ENCODE measurements at places on chromosomes 6 and 20.
A peak's percentile ranks its signal among the peaks of the same experiment; 100 is the strongest.

DNA sequence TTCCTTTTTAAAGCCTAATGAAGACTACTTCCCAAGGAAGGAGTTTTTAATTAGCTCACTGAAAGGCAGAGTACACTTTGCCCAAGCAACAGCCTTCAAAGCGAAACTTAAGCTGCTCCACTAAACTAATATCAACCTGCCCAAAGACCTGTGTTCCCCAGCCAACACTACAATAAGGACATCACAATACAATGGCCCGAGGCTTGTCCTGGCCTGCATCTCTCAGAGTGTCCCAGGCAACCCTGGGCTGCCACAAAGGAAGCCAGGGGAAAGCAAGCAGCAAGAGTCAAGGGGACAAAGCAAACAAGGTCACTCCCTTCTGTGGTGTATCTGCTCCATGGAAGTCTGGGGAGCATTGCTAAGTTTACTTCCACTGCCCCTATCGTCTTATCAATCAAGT is 52.3 kb downstream of the PIGU start:
- DNase-seq = no peak
- no peaks in the 10 kb centered on the region for H3K27me3 ChIP-seq
- no peak overlapping the region for H3K27ac ChIP-seq
- H3K4me1 ChIP-seq = peaks cover 24% of the 10 kb centered on the region

GRCh38 chr6:129908356-129908755 is 47.2 kb upstream of the TMEM244 start:
- no peak overlapping the region for H3K27ac ChIP-seq
- no peaks in the 10 kb centered on the region for H3K27me3 ChIP-seq
- H3K4me1 ChIP-seq = peaks cover 10% of the 10 kb centered on the region
- H3K4me3 ChIP-seq = no peak overlapping the region
- DNase-seq = no peak

- peak; percentile 41 for DNase-seq
- H3K36me3 ChIP-seq = no peaks in the 10 kb centered on the region
- H3K4me3 ChIP-seq = no peak overlapping the region
Observed at GRCh38 chr6:85389151-85389797, 60.6 kb upstream of the NT5E start.

DNA sequence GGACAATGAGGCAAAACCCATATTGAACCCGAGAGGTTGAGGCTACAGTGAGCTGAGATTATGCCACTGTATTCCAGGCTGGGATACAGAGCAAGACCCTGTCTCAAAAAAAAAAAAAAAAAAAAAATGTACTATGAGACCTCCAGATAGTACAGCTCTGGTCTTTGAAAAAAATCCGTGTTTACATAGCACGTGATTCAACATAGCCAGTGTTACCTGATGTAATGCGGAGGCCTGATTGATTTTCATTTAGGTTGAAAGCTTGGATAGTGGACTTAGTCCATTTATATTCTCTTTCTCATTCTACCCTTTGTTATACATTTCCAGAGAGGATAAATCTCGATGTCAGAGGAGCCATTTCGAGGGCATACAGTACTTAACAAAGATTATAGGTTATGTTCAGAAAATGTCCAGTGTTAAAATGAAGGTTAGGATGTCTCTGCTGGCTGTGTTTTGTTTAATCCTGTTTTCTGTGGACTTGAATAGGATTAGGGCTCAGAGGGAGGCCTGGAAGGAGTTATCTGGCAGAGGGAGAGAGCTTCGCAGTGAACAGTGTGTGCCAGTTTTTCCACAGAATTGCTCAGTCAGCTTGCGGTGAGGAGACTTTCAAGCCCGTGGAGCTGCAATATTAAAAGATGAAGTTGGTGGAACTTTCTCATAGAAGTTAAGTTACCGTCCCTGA is 33.9 kb upstream of the BCLAF1 start:
- no peaks in the 10 kb centered on the region for H3K4me1 ChIP-seq
- no peaks in the 10 kb centered on the region for H3K36me3 ChIP-seq
- no peaks in the 10 kb centered on the region for H3K27me3 ChIP-seq

- H3K4me1 ChIP-seq = peaks cover 52% of the 10 kb centered on the region
- H3K36me3 ChIP-seq = peaks cover 75% of the 10 kb centered on the region
- H3K27me3 ChIP-seq = no peaks in the 10 kb centered on the region
- peak overlapping the region; percentile 80 for H3K27ac ChIP-seq
- no peak overlapping the region for H3K4me3 ChIP-seq
- DNase-seq = no peak
Observed at GRCh38 chr20:49824206-49824605, 11.6 kb downstream of the SLC9A8 start.

DNA sequence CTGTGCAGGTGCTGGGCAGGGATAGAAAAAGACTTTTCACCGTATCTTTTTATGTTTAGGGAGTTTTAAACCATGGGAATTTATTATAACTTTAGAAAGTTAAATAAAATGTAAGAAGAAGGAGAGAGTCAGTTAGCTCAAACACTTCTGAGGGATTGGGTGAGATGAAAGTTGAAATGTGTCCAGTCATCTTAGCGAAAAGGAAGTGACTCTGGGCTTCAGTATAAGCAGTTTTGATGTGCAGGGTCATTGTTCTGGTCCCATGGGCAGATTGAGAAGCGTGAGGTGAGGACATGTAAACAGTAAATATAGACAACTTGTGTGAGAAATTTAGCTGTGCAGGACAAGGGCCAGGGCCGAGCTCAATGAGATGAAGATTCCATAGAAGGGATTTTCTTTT is 66.9 kb downstream of the TOX2 start:
- H3K4me1 ChIP-seq = peaks cover 35% of the 10 kb centered on the region
- H3K27ac ChIP-seq = no peak overlapping the region
- H3K27me3 ChIP-seq = no peaks in the 10 kb centered on the region
- no peaks in the 10 kb centered on the region for H3K36me3 ChIP-seq

DNA sequence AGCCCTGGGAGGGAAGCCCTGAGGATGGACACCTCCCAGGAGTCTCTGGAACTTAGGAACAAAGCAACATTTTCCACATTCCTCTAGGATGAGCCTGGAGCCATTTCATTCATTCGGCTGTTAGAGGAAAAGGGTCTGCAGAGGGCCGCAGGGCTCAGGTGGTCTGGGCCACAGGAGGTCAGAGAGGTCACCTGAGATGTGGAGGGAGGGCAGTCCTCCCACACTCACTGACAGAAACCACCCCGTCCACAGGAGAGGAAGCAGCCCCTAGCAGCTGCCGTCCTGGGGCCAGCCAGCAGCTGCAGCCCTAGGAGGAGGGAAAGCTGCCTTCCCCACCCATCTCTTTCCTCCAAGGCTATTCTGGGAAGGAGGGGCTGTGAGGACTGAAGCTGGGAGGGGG is 207.0 kb downstream of the CDC5L start:
- H3K27ac ChIP-seq = no peak overlapping the region
- DNase-seq = no peak

DNA sequence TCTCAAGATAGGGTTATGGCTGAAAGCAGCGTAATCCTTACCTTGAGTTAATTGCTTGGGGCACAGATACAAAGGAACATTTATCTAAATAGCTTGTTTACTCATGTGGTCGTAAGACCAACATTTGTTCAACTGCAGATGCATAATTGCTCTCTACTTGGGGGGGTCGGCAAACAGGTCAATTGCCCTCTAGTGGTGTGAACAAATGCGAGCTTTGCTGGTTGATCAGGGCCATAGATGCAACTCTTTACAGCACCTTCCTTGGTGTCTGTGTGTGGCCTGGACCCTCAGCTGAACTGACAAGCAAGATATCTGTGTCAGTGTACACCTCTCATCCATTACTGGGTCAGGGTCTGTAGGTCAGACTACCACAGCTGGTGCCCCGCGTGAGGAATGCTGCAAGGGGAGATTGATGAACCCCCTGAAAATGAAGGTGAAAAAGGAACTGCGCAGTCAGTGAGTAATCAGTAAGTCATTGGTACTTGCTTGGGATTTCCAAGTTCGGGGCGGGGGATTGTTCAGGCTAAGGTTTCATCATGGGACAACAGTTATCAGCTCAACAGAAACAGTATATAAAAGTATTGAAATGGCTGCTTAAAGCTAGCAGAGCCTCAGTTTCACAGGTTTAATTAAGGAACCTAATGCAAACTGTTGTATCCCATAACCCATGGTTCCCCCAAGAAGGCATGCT is 24.0 kb downstream of the HLA-DPA1 start:
- no peaks in the 10 kb centered on the region for H3K36me3 ChIP-seq
- peaks cover 56% of the 10 kb centered on the region for H3K27me3 ChIP-seq
- no peak overlapping the region for H3K27ac ChIP-seq

GRCh38 chr6:165390475-165390874 is 81.1 kb upstream of the C6orf118 start:
- no peak overlapping the region for H3K27ac ChIP-seq
- H3K4me1 ChIP-seq = no peaks in the 10 kb centered on the region
- H3K27me3 ChIP-seq = no peaks in the 10 kb centered on the region
- DNase-seq = no peak
- no peaks in the 10 kb centered on the region for H3K36me3 ChIP-seq
- no peak overlapping the region for H3K4me3 ChIP-seq

DNA sequence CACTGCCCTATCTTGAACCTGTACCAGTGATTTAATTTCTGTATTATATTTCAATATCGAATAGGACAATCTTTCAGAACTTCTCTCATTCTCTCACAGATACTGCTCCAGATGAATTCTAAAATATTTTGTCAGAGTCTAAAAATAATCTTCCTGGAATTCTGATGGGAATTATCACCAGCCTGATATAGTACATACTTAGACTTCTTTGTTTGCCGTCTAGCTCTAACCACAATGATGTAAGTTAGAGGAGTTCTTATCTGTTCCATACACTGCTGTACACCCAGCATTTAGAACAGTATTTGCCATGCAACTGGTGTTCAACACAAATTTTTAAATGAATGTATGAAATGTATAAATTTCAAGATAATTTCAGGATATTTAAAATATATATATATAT is 1.3 kb upstream of the HUS1B start:
- peaks cover 61% of the 10 kb centered on the region for H3K4me1 ChIP-seq
- no peak for DNase-seq
- H3K27ac ChIP-seq = no peak overlapping the region
- no peaks in the 10 kb centered on the region for H3K27me3 ChIP-seq
- peaks cover 41% of the 10 kb centered on the region for H3K36me3 ChIP-seq

DNA sequence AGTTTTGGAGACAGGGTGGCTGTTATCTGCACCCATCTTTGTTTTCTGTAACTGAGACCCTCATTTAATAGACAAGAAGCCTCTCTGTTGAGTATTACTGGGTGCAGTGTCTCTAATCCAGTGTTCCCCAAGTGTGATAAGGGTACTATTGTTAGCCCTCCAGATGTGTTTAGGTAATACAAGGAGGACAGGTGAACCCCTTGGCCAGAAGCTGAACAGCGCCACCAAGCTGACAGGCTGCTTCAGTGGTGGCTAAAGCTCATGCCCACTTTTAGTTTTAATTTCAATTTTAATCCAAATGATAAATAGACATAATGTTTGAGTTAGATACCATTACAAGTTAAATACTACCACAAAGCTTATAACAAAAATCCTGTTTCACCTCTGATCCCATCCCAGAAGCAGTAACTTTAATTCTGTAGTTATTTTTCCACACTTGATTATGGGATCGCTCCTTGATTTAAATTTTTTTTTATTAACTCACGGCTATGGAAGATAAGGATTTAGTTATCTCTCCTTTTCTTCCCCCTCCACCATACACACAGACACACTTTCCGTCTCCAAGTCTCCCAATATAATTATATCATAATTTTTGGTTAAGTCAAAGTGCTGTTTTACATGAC is 8.4 kb upstream of the STK35 start:
- peaks cover 4% of the 10 kb centered on the region for H3K4me1 ChIP-seq
- H3K27ac ChIP-seq = no peak overlapping the region
- no peak for DNase-seq

DNA sequence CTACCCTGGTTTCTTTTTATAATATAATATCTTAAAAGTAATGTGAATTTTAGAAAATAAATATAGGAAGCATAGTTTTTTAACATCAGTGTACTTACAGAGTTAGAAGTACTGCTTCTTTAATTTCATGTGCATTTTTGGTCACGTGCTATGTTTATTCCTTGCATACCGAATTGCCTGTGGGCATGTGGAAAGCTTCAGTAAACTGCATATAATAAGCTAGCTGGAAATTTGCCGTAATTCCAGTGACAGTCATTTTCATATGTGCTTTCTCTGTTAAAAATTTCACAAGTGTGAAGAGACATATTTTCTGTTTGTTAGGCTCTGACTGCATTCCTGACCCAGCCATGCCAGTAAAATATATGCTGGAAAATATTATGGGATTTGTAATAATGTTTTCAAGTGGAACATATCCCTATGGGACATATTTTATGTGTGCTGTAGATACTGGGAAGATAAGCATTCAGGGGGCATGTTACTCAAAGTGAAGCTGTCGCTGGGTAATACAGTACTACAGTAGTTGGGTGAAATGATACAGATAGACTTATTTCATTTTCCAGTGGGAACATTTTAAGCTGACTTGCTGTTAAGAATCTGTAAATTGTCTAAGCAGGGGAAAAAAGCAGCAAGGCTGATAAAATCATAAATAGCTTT is 616.7 kb downstream of the FRK start:
- no peak overlapping the region for H3K4me3 ChIP-seq
- H3K4me1 ChIP-seq = no peaks in the 10 kb centered on the region
- H3K36me3 ChIP-seq = no peaks in the 10 kb centered on the region

- no peaks in the 10 kb centered on the region for H3K36me3 ChIP-seq
- no peak overlapping the region for H3K27ac ChIP-seq
- H3K4me1 ChIP-seq = no peaks in the 10 kb centered on the region
- H3K4me3 ChIP-seq = no peak overlapping the region
Observed at GRCh38 chr6:83403191-83403590, 27.7 kb downstream of the ME1 start.

GRCh38 chr6:47592131-47592840 is 106.1 kb upstream of the ADGRF4 start:
- H3K27me3 ChIP-seq = no peaks in the 10 kb centered on the region
- H3K36me3 ChIP-seq = peaks cover 78% of the 10 kb centered on the region
- DNase-seq = no peak

DNA sequence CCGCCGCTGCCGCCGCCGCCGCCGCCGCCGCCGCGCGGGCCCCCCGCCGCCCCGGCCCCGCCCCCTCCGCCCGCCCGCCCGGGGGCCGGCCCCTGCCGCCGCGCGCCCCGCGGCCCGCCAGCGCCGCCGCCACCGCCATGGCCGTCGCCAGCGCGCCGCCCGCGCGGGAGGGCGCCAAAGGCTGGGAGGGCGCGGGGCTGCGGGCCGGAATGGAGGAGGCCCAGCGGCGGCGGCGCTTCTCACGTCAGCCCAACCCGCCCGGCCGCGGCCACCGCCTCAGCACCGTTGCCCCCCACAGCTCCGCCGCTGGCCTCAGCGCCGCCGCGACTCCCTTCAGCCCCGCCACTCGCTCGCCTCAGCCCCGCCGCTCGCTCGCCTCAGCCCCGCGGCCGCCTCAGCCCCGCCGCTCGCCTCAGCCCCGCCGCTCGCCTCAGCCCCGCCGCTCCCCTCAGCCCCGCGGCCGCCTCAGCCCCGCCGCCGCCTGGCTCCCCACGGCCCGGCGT is 258 bp downstream of the PHF10 start:
- H3K4me1 ChIP-seq = peaks cover 43% of the 10 kb centered on the region
- peaks cover 33% of the 10 kb centered on the region for H3K36me3 ChIP-seq
- H3K4me3 ChIP-seq = peak overlapping the region; percentile 74

- H3K27me3 ChIP-seq = no peaks in the 10 kb centered on the region
- no peak overlapping the region for H3K4me3 ChIP-seq
- H3K36me3 ChIP-seq = peaks cover 51% of the 10 kb centered on the region
- no peak overlapping the region for H3K27ac ChIP-seq
Observed at GRCh38 chr6:135418040-135418760, 79.3 kb downstream of the AHI1 start.

- peaks cover 17% of the 10 kb centered on the region for H3K4me1 ChIP-seq
- H3K27me3 ChIP-seq = no peaks in the 10 kb centered on the region
- peaks cover 7% of the 10 kb centered on the region for H3K36me3 ChIP-seq
Observed at GRCh38 chr6:169529931-169530751, 171.7 kb downstream of the WDR27 start.

GRCh38 chr20:43514648-43514999 is 7.1 kb downstream of the L3MBTL1 start:
- peak overlapping the region; percentile 93 for H3K27ac ChIP-seq
- peaks cover 7% of the 10 kb centered on the region for H3K36me3 ChIP-seq
- no peaks in the 10 kb centered on the region for H3K27me3 ChIP-seq
- peak overlapping the region; percentile 88 for H3K4me3 ChIP-seq

GRCh38 chr6:37675606-37676005 is 22.1 kb downstream of the MDGA1 start:
- no peak overlapping the region for H3K27ac ChIP-seq
- no peak for DNase-seq
- no peaks in the 10 kb centered on the region for H3K4me1 ChIP-seq

Data from activated T-cell treated with anti-CD3 and anti-CD28 coated beads, Interleukin-2, amount 50 U/mL, for 24 hours (primary cell).